ENCODE measurements at places on chromosomes 7 and 10.
A peak's percentile ranks its signal among the peaks of the same experiment; 100 is the strongest.

GRCh38 chr7:99955247-99955646 lies 20.6 kb downstream of the AZGP1 start:
- DNase-seq, result no peak

DNA sequence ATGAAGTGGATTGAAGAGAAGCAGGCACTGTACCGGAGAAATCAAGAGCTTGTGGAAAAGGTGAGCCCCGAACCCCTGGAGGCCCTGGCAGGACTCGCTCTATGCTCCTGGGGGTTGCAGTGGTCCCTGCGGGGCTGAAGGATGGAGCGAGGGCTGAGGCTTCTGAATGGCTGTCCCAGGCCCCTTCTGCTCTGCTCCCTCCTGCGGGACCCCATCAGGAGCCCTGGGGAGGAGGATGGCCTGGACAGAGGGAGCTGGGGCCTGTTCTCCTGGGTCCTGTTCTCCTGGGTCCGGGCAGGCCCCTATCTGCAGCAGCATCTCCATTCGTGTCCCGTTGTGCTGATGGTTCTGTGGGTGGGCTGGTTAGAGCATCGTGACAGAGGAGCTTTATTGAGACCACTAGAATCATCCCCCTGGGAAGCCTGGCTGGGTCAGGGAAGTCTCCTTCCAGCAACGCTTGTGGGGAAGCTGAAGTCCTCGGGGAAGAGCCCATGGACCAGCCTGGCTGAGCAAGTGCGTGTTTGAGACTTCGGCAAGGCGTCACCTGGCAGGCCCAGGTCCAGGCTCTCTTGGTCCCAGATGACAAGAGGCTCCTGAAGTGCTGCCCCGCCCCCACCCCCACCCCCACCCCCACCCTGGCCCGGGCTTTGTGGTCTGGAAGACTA lies 41.1 kb upstream of the DPYSL4 start:
- DNase-seq, result no peak

DNA sequence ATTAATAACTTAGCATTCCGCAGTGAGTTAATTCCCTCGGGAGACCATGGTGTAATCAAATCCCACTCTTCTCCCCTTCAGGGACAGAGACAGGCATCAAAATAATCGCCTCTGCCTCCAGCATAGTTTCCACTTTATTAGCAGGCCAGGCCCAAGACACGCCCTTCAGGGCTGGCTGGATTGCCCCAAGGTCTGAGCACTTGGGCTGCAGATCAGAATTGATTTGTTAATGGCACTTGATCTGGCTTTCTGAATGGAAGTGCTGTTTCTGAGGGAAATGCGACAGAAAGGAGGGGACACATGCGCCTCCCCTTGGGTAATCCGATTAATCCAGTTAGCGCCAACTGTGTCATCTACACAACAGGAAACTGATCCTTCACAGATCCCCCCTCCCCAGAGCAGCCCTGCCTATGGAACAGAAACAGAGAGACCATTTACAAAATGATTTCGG lies 15.6 kb downstream of the CHAT start:
- DNase-seq, result no peak

DNA sequence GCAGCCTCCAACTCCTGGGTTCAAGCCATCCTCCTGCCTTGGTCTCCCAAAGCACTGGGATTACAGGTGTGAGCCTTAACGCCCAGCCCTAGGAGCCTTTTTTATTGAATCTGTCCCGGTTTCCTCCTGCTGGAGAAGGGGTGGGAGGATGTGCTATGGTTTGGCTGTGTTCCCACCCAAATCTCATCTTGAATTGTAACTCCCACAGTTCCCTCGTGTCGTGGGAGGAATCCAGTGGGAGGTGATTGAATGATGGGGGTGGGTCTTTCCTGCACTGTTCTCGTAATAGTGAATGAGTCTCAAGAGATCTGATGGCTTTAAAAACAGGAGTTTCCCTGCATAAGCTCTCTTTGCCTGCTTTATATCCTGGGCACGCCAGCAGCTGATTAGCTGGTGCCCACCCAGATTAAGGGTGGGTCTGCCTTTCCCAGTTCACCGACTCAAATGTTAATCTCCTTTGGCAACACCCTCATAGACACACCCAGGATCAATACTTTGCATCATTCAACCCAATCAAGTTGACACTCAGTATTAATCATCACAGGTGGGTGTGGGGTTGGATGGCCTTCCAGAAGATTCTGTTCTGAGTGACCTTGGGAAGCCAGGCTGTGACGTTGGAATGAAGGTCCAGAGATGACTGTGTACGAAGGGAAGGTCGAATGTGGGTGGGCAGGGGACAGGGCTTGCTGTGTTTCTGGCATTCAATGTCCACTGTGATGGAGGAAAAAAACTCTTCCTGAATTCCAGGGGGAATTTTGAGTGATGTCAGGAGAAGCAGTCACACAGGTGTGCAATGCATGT lies 33.8 kb upstream of the CUX1 start:
- no peak for DNase-seq

DNA sequence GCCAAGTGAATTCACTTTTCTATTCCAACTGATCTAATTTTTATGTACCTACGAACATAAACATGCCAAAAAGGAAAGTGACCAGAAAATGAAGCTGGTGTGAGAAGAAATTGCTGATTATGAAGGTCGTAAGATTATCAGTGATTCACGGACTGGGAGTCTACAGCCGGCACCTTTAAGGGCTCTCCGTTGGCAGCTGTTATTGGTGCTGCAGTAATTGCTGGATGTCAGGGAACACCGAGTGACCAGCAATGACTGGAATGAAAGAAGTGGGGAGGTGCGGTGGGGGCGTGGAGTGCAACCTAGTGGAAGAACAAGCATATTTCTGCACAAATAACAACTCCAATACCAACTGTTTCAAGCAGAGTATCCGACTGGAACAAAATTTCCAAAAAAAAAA lies 109.8 kb upstream of the TARP start:
- DNase-seq, result no peak

GRCh38 chr10:51888263-51888662 lies 188.9 kb upstream of the CSTF2T start:
- DNase-seq, result no peak

DNA sequence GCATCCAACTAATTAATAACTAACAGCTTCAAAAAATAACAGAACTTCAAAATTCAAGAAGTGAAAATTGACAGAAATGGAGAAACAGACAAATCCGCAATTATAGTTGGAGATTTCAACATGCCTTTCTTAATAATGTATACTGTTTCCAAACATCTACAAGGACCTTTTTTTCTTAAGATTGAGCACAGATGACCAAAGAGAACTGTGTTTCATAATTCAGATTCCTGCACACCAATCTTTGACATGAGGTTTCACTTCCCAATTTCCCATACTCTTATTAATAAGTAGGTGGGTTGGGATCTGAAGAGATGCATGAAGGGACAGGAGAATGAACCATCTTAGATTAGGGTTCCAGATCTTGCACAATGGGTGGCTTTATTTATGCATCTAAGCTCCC lies 24.9 kb upstream of the GIMAP7 start:
- no peak for DNase-seq

DNA sequence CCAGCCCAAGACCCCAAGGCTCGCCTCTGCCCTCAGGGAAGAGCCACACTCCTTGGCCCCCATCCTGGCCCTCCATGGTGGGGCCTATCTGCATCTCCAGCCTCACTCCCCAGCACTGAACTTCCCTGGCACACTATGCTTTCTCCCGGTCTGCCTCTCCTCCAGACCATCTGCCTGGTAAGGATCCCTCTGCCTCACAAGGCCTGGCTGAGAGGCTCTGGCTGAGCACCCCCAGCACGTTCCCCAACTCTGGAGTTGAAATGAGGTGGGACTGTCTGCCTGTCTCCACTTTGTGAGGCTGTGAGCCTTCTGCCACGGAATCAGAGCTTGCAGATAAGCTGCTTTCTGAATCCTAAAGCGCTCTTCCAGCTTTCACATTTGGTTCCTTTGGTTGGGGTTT lies 220.7 kb downstream of the TNS3 start:
- DNase-seq, result no peak

DNA sequence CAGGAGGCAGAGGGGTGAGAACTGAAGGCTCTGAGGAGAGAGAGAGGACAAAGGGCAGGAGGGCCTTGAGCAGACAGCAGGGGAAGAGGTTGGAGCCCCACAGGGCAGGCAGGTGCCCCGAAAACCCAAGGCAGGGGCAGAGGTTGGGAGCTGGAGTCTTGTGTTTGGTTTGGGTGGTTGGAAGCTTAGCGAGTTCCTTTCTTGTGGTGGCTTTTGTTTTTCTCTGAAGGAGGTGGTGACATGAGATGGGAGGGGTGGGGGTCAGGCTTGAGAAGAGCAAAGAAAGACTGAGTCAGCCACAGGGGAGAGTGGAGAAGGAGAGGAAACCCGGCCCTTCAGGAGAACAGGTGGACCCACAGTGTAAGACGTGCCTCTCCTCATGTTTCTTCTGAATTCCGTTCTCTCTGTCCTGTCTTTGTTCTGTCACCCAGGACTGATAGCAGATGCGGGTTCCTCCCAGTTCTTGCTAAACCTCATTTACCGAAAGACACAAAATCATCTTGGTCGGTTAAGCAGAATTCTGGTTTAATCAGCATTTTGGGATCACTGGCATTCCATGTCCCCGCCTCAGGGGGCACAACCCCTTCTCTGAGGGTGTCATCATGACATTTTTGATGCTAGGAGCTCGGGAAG lies 95.3 kb downstream of the INSYN2A start:
- DNase-seq, result no peak

- no peak for DNase-seq
Observed at GRCh38 chr10:22341190-22341925, 3.9 kb upstream of the SPAG6 start.

DNA sequence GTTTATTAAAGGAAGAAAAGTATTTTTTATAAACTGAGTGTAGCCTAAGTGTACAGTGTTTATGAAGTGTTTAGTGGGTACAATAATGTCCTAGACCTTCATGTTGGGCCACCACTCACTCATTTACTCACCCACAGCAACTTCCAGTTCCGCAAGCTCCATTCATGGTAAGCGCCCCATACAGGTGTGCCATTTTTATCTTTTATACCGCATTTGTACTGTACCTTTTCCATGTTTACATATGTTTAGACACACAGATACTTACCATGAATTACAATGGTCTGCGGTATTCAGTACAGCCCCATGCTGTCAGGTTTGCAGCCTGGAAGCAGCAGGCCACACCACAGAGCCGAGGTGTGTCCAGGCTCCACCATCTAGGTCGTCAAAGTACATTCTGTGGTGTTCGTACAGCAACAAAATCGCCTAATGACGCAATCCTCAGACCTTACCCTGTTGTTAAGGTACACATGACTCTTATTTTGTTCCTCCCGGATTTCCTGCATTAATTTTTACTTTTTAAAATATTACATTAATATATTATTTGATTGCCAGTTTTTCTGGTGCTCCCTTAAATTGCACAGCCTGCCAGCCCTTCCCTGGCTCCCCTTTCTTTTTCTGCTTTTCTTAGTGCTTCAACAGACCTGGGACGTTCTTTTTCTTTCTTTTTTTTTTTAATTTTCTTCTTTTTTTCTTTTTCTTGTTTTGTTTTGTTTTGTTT lies 881 bp upstream of the SSBP1 start:
- DNase-seq, result no peak

DNA sequence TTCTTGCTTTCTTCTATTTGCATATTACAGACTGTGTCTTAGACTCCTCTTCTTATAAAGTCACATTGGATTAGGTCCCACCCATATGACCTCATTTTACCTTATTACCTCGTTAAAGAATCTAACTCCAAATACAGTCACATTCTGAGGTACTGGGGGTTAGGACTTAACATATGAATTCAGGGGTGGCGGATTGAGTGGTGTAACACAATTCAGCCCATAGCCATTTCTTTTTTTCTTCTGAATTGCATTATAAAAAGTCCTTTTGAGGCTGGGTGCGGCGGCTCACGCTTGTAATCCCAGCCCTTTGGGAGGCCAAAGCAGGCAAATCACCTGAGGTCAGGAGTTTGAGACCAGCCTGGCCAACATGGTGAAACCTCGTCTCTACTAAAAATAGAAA lies 6.8 kb upstream of the HERC4 start:
- no peak for DNase-seq

DNA sequence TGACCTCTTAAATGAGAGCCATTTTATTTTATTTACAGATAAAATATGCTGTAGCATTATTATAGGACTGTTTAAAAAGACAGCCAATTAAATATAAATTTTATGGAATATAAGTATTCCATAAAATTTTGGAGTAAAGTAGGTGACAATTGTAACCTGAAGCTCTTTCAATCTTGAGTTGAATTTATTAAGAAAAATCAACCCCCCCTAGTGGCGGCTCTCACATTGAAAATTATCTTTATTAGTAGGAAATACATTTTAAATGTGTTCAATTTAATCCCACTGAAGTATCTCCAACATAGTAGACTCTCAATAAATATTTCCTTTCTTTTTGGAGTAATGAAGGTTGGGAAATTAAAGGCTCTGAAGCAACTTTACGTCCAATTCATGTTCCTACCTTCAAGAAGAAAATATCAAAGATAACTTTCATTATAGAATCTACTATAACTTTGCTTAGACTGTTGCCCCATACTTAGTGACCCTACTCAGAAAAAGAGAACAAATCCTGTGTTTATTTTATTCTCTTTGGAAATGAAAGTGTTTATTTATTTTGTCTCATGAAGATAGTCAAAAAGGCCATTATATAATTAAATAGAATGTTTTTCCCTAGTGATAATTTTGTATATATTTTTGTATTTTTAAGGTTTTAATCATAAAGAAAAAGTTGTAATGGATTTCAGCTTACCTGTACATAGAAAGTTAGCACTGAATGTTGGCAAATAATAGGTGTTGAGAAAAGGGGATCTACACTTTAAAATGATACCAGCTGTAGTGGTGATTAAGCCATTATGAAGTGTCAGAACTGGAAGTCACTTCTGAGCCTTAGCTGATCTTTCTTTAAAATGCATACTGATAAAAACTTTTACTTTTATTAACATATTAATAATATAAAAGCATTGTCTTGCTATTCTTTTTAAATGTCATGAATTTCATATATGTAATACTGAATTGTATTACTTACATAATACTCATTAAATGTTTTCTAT lies 3.3 kb downstream of the AHR start:
- DNase-seq, result peak; percentile 52

DNA sequence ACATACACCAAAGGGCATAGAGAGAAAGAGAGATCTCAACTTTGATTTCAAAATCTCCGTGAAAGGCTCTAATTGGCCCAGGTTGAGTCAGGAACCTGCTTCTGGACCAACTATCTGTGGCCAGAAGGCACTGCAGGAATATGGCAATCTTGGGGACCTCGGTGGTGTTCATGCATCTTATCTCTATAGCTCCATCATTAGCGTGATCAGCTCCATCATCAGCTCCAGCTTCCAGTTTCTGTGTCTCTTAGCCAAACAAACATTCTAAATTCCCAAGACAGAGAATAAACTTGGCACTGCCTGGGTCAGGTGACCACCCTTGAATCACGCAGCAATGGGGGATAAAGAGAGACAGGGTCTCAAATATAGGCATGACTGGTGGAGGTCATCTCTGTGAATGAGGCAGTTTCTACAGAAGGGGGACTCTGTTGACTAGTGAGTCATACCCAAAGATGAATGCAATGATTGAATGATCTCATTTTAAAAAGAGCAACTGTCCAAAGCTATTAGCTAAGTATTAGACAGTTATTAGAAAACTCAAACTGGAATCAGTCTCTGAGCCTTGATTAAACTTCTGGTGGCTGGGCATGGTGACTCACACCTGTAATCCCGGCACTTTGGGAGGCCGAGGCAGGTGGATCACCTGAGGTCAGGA lies 5.4 kb upstream of the NRF1 start:
- DNase-seq, result no peak

All from fibroblast of skin of scalp (primary cell).